ENCODE measurements at places on chromosomes 4 and X.

- no peak for ATAC-seq
Observed at GRCh38 chrX:139091066-139091465, 379.5 kb upstream of the FGF13 start.

GRCh38 chr4:55758066-55758465 is 61.5 kb upstream of the EXOC1L start:
- ATAC-seq: peak; percentile 2

DNA sequence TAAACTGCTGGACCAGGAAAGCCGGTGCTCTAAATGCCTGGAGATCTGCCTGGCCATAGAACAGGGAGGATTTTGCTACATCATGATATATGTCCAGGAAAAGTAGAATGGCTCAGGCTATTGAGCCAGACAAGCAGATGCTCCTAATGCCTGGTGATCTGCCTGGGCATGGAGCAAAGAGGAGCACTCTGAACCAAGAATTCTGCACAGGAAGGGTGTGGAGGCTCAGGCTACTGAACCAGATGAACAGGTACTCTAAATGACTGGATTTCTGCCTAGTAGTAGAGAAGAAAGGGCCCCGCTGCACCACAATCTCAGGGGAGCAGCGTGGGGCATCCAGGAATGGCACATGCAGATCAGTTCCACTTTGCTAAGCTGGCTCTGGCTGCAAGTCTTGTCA is 607.9 kb downstream of the ANKRD50 start:
- peak; percentile 99 for ATAC-seq

DNA sequence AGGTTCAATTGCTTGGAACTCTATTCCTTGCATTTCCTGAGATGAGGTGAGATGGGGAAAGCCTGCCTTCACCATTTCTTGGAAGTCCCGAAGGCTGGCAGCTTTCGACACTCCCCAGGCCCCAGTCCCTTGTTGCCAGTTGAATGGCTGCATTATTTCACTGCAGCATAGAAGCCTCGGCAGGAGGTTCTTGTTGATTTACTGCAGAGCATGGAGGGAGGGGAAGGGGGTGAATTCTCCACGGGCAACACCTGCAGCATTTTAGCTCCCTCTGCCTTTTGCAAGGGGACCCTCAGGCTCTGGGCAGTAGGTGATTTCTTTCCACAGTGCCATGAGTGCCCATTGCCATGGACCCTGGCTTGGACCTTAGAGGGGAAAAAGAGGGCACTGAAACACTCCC is 10.7 kb upstream of the BCLAF3 start:
- ATAC-seq: no peak

DNA sequence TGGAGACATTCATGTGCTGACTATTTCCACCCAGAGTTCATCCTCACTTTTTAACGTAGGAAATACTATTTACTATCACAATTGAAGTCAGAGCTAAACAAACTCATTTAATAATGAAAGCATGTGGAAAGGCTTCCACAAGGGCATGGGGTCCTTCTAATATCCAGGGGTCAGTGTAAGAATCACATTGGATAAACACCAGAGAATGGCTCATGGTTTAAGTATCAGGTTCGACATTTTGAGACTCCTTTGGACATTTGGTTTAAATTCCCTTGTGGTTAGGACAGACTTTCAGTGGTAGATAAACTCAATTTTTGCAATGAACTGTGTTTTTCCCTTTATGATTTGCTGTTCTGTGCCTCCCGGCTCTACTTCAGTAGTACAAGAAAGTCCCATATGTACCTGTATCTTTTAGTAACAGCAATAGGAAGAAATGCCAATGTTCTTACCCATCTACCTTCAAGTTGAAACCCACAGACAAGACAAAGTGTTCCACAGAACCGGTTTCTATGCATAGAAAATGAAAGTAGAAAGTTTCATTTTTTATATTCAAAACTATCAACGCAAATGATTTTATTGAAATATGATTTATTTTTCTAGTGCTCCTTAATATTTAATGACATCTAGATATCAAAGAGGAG is 589.0 kb upstream of the FAM241A start:
- ATAC-seq: no peak

- ATAC-seq: no peak
Observed at GRCh38 chrX:153966841-153967535, 4.6 kb downstream of the HCFC1 start.

DNA sequence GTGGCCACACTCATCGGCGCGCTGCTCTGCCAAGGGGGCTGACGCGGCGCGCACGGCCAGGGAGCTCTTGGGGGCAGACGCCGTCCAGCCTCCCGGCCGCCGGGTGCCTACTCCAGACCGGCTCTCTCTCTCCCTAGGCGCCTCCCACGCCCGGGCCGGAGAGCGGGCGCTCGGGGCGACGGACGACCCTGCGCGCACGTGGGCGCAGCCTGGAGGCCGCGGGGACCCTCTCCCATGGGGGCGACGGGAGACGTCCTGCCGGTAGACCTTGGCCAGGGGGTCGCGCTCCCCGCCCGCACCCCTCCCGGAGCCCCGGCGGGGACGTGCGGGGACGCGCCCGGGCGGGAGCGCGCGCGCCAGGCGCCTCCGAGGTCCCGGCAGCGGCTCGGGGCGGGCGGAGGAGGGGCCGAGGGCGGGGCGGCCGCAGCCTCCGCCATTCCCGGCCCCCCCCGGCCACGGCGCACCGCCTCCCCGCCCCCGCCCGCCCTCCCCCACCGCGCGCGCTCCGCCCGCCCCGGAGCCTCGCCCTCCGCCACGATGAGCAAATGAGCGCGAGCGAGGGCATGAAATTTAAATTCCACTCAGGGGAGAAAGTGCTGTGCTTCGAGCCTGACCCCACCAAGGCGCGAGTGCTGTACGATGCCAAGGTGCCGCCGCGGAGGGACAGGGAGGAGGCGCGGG is at the start of gene MSL3:
MSL3 (plus strand) TSS at position 519 of the 681 bp plus-strand sequence; CDS start at position 546, 27 bp downstream.
- ATAC-seq: peak; percentile 79

- ATAC-seq: no peak
Observed at GRCh38 chr4:164210377-164210776, 543.6 kb upstream of the SMIM31 start.

DNA sequence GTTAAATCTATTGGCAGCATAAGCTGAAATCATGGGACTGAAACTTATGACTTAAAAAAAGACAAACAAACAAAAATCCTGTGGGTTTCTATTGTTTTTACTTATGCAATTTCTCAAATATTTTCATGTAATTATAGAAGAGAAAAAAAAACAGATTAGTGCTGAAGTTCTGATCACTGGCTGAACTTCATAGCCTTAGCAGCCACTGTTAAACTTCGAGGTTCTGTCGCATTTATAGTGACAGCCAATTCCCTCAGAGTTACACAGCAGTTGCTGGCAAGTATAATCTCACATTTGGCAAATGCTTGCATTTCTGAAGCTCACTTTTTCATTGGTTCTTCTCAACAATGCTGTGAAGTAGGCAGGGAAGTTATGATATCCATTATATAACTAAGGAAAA is 748.9 kb upstream of the MAGEB2 start:
- no peak for ATAC-seq

DNA sequence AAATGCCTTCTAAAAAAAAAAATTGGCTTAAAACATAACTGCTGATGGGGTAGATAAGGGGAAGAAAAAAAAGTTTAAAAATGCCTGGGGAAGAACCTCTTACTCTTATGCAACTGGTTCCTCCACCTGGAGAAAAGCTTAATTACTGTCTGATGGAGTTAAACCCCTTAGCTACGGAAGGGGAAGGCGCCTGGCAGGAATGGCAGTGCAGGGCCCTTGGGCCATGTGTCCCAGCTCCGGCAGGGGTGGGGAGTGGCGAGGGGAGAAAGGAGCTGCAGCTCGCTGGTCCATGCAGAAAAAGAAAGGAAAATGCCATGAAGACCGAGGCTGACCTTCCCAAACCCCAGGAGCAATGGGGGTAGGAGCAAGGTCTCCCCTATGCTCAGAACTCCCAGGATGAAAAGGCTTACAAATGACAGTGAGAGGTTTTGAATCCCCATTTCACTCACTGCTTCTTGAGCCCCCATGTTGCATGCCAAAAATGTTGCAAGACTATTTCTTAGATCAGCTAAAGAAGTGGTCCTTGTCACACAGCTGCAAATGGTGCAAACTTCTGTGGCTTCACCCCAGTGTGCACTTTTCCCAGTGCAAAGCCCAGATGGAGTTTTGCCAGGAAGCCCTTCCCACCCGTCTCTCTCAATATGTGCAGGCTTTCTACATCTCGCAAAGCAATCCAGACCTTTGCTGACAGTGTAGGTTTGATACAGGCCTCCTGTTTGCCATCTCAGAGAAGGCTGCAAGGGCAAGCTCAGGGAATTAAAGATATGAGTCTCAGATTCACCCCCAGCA is 204.8 kb upstream of the CT83 start:
- no peak for ATAC-seq

DNA sequence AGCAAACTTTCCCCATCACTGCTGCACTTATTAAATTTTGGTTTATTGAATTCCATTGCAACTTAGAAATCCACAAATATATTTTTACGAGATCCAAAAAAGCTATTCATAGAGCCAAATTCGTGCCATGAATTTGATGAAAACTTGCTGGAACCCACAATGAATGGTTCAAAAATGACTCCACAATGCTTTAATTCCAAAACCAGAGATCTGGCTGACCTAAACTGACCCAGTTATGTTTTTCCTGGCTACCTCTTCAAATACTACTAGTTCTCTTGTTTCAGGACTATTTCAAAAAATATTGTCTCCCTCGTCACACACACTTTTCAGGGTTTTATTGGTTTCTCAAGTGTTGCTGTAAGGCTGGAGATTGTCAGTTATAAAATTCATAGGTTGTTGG is 474.8 kb downstream of the PDGFC start:
- ATAC-seq: no peak

DNA sequence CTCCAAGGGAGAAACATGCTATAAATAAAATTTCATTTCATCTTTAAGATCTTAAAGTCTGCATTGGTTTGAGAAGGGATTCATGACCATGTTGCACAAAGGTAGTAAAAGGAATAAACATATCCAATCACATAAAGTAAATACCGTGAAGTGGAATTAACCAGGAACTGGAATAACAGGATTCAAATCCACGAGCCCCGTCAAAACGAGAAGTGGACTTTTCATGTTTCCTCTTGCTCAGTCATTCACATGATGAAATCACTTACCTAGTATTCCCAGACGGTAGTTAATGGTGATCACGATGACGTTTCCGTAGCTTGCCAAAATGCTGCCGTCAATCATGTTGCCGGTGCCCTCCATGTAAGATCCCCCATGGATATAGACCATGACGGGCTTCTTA is 199.7 kb downstream of the NLGN4X start:
- peak; percentile 55 for ATAC-seq

DNA sequence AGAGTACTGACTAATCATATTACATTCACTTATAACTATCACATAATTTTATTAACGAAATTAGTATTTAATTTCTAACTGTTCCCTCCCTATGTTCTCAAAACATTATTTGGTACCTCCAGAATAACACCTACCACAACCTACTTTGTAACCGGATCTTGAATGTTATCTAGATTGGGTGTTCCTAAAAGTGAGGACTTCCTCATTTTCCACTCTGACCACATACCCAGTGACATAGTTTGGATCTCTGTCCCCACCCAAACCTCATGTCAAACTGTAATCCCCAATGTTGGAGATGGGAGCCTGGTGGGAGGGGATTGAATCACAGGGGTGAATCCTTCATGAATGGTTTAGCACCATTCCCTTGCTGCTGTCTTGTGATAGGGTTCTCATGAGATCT is 21.8 kb downstream of the NR3C2 start:
- ATAC-seq: no peak

DNA sequence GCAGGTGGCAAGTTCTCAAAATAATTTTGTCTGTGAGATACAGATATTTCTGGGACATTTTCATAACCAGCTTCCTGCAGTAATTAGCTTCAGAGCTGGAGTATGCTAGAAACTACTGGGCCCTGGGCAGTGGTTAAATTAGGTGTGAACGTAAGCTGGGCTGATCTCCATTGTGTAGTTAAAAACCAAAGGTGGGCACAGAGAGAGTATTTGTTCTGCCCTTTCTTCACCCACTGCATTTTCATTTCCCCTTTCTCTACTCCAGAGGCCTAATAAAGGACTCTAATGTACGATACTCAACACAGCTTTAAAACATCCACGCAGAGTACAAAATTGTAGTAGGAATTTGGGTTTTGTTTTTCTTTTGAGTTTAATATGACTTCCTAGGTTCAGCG is 252.7 kb downstream of the SPRY1 start:
- ATAC-seq: peak; percentile 20

DNA sequence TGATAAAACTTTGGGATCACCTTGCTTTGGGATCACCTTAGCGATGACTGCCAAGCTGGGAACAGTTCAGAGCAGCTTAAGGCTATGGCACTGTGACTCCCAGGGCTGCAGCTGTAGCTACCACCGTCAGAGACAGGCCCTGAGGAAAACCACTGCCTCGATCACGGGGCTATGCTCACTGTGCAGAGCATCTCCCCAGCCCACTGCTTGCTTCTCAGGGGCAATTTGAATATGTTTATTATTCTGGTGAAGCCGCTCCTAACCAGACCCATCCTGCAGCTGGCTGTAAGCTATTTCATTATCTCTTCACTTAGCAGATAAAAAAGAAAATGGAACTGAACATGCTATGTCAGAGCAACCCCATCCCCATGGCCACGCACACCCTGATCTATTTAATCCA is 328.5 kb downstream of the EVC2 start:
- no peak for ATAC-seq

GRCh38 chr4:26015133-26015651 is 101.2 kb downstream of the SMIM20 start:
- no peak for ATAC-seq

- no peak for ATAC-seq
Observed at GRCh38 chrX:111354496-111354895, 57.5 kb downstream of the DCX start.

GRCh38 chr4:121597346-121597934 is 99.3 kb downstream of the ANXA5 start:
- ATAC-seq: no peak

- ATAC-seq: no peak
Observed at GRCh38 chr4:81404294-81404693, 67.4 kb downstream of the RASGEF1B start.

DNA sequence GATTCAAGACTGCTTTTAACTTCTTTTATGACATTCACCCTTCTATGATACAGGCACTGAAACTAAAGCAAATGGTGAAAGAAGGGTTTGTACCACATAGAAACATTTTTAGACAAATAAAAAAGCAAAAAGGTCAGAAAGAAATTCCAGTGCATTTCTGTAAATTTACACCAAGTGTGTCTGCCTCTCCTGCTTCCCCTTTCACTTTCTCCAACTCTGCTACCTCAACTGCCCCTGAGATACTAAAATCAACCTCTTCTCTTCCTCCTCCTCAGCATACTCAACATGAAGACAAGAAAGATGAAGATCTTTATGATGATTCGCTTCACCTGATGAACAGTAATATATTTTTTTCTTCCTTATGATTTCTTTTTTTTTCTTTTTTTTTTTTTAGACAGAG is 187.9 kb downstream of the LRBA start:
- ATAC-seq: no peak

GRCh38 chrX:1767026-1767425 is 152.2 kb downstream of the ASMT start:
- ATAC-seq: no peak

GRCh38 chrX:40943093-40943641 is 142.1 kb upstream of the USP9X start:
- ATAC-seq: no peak

DNA sequence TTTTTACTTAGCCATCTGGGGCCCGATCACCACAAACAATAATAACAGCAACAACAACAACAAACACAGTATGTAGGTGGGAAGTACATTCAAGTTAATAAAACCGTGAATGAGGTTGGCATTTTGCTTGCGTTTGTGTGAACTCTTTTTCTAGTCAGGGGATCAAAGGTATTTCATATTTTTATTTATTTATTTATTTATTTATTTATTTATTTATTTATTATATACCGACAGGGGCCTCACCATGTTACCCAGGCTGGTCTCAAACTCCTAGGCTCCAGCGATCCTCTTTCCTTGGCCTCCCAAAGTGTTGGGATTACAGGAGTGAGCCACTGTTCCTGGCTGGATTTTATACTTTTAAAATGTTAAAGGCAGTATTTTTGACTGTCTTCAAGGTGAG is 325.4 kb downstream of the RAPGEF2 start:
- ATAC-seq: no peak

All from esophagus mucosa (tissue), 1 donor.